NCI-H1930 (cell line): ENCODE measurements at places on chromosomes 4 and X.

- no peak for DNase-seq
Observed at GRCh38 chr4:119501740-119502139, 126.9 kb downstream of the PDE5A start.

GRCh38 chrX:63746278-63746677 is 38.7 kb downstream of the ARHGEF9 start:
- no peak for DNase-seq

- DNase-seq: no peak
Observed at GRCh38 chr4:170741856-170742255, 652.1 kb upstream of the AADAT start.

DNA sequence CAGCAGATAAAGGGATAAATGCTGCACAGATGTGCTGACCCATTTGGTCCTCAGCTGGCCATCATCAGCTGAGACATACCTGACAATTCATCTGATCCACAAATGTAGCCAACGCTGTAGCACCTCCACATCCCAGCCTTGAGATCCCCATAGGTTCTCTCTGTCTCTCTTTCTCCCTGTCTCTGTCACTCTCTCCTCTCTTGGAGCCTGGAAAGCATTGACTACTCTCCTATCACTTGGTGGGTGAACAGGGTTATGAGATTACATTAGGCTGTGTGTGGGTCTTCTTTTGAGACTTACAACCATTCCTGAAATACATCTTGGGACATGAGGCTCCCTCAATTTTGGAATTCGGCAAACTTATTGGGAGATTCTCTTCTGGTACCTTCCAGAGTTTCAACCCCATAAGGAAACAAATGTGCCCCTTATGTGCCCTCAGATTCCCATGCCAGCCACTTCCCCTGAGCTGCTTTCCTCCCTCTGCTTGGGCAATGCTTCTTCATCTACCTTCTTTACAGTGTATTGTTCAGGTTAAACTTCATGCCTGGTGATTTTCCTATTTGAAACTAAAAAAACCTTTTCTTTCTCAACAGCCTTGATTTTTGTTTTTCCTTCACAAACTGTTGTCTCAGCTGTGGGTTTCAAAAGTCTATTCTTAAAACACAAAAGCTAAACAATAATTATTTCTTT is 29.1 kb upstream of the FGF2 start:
- DNase-seq: no peak

GRCh38 chr4:15349531-15349935 is 78.3 kb upstream of the C1QTNF7 start:
- DNase-seq: no peak

DNA sequence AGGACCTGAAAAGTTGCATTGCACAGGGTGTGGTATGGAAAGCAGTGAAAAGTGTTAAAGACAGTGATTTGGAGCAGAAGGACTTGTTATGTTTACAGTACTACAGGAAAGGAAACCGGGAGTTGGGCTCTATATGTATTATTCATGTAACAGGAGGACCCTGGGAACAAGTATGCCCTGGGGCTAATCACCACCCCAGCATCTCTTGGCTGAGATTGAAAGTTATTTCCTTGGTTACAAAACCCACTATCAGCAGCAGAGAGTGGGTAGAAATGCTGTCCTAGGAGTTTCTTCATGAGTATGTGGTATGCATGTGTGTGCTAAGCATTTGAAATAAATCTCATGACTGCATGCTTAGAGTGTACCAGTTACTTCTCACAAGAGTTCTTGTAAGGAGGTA is 46.9 kb downstream of the STK32B start:
- DNase-seq: no peak

GRCh38 chr4:6746721-6747293 is 30.8 kb downstream of the BLOC1S4 start:
- no peak for DNase-seq

DNA sequence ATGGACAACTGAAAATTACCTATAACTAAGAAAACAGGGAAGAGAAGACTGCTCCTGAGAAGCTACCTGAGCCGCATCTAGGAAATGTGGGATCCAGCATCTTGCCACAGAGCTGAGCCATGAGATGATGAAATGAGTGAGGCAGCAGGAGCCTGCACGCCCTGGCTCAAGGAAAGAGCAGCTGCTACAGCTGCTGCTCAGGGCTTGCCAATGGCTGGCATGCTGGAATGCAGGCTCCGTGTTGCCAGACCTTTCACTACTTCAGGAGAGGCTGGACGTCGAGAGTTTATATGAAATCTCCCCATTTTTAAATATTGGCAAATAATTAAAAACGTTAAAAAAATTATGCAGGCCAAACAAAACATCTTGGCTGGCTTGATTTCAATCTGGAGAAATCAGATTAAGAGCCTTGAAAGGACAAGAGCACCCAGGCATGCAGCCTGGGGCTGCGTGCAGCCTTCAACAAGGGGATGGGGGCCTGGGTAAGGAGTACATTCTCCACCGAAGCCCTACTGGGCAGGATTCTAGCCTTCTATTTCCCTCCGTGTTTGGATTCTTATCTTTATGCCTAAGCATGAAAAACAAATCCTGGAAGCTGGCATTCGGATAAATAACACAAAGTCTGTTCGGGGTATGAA is 227.6 kb downstream of the NR3C2 start:
- no peak for DNase-seq
